ENCODE measurements at places on chromosomes 11 and 22.
A peak's percentile ranks its signal among the peaks of the same experiment; 100 is the strongest.

GRCh38 chr22:38927033-38927781, 30.2 kb upstream of the APOBEC3A start:
- peak; percentile 76 for DNase-seq

GRCh38 chr11:1041936-1042608, 5.6 kb upstream of the MUC6 start:
- DNase-seq, result no peak

GRCh38 chr11:14148653-14149273, 186.2 kb downstream of the SPON1 start:
- DNase-seq, result peak; percentile 3

GRCh38 chr22:20434773-20435172, 2.9 kb downstream of the SCARF2 start:
- DNase-seq, result no peak

DNA sequence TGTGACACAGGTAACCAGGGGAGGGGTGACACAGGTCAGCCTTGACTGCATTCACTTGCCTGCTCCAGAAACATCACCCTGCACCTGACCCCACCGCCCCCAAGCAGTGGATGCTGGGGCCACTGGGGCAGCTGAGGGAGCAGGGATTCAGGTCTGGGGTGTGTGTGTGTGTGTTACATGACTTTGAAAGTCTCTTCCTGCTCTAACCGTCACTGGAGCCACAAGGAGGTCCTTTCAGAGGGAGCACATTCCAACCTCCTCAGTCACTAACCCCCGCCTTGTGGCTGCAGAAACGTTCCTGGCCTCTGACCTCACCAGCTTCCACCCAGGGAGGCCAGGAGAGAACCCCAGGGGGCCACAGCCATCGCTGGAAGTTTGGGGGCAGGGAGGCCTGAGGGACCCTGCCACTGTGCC, 2.9 kb upstream of the FOSL1 start:
- DNase-seq, result no peak

- no peak for DNase-seq
These were observed 127.7 kb downstream of the MAML2 start for GRCh38 chr11:96215110-96215782.

DNA sequence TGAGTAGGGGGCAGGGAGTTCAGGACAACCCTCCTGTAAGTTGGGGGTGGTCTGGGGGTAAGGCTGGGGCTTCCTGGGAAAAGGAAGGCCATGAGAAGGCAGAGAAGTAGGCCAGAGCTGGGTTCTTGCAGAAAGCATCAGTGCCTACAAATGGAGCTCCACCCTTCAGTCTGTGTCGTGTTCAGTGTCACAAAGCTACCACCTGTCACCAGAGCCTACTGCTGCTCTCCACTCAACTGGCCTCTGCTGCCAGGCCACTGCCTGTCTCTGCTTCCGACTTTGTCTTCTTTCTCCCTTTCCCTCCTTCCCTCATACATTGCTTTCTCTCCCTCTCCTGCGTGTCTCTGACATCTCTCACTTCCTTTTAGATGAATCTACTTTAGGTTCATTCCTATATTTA, 3.4 kb upstream of the WBP2NL start:
- DNase-seq, result no peak

DNA sequence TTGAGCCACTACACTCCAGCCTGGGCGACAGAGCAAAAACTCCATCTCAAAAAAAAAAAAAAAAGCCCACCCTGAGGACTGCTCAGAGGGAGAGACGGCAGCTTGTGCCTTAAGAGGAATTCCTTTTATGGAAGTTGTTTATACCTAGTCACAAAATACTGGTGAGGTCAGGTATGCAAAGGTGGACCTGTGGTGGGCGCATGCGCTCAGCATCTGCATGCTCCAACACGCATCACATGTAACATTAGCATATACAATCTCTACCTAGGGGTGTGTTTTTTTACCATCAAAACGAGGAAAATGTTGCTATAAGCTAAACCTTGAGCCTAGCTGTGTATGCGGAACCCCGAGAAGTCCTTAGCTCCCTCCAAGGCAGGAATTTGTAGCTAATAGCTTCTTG, 6.8 kb upstream of the SART1 start:
- no peak for DNase-seq

DNA sequence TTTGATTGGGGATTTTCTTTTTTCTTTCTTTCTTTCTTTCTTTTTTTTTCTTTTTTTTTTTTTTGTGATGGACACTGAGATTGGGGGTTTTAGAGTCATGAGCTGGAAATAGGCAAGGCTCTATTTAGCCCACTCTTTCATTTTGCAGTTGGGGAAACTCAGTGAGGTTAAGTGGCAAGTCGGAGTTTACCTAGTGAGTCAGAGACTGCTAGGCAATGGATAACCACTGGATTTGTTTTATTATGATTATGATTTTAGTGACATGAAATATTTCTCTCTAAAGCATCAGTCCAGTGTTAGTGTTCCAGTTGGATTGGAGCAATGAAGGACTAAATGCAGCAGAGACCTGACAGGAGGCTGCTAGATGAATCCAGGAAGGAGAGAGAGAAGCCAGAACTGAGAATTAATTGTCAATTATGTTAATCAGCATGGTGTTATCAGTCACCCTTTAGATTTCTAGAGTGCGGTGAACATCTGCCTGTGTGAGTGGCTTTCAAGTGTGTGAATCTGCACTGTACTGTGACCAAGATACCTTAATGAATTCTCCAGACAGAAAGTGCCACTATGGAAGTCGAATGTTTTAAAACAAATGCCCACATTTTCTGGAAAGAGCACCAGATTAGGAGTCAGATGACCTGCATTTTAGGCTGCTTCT, 10.9 kb downstream of the BMAL1 start:
- DNase-seq, result no peak

GRCh38 chr11:13480198-13480597, 15.6 kb downstream of the PTH start:
- no peak for DNase-seq
